NCI-H1092 (cell line): ENCODE measurements at places on chromosomes 5 and 9.

- DNase-seq: peak; percentile 72
These were observed 136.5 kb upstream of the STK32A start for GRCh38 chr5:147098233-147098790.

GRCh38 chr5:118604106-118604505 lies 384.2 kb downstream of the DTWD2 start:
- no peak for DNase-seq

GRCh38 chr5:83475391-83475863 lies 3.9 kb downstream of the VCAN start:
- no peak for DNase-seq

GRCh38 chr9:116800885-116801284 lies 113.8 kb downstream of the TRIM32 start:
- no peak for DNase-seq

- DNase-seq: no peak
These were observed 50.8 kb upstream of the SIMC1 start for GRCh38 chr5:176187276-176188062.

- no peak for DNase-seq
These were observed 39.3 kb upstream of the RICTOR start for GRCh38 chr5:39113354-39113953.

GRCh38 chr5:172668594-172669071 lies 27.6 kb downstream of the NEURL1B start:
- no peak for DNase-seq

DNA sequence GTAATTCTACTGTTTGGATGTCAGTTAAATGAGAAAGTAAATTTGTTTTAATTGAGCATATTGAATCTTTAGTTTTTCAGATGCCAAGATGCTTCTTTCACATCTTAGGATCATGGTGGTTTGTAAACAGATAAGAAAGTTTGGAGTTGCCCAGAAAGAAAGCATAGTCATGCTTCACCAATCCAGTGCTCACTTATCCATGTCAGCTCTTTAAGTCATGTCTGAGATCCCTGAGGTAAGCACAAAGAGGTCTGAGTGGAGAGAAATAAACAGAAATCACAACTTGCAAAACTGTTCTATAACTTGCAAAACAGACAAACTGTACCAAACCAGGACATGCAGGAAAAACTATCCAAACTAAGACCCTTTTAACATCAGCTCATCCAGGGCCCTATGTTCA lies 87.7 kb downstream of the OSTF1 start:
- DNase-seq: no peak

DNA sequence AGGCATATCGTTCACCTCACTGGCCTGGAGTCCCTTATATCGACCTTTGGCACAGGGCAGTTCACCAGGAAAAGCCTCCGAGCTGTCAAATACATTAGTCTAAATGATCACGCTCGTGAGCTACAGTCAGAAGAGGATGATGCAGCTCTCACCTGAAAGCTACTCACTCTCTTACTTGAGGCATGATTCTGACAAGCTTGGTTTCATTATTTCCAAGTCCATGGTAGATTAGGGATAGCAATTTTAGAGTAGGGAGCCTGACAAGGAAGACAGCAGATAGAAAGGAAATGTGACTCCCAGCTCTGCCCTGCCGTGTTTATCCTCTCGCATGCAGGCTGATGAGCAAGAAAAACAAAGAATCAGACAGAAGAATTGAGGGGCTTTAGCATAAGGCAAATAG lies 98.0 kb upstream of the MAP1B start:
- DNase-seq: no peak

GRCh38 chr5:180166176-180166575 lies 42.8 kb downstream of the RASGEF1C start:
- DNase-seq: no peak

DNA sequence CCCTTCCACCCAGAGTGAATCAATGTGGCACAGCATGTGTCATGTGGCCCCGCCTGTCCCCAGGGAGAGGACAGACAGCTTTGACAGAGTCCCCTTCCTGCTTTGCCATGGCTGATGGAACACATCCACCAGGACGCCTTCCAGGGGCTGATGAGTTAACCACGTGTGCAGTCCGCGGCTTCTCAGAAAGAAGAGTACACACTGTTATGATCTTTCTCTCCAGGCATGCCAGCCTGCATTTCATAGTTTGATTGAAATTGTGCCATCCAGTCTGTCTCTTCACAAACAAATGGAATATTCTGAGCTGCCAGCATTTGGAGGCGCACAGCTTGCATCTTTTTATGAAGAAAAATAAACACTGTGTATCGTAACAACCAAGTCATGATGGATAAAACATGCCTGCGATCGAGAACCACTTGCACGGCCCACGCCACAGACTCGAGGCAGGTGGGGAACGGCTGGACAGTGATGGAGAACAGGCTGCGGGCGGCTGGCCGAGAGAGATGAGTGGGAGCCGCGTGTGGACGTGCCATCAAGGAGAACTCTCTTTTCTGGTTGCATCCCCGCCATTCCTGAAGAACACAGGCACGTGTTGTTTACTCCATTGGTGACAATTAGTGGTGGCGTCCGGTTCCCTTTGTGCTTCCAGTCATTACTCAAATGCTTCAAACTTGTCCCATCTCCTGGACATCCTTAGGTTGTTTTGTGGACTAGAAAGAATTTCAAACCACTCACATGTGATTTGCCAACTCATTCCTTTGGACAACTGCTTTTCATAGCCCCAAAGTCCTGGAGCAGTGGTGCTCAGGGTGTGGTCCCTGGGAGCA lies 220.2 kb downstream of the AGTPBP1 start:
- DNase-seq: no peak

- no peak for DNase-seq
These were observed 35.6 kb downstream of the FST start for GRCh38 chr5:53515988-53516387.
